ENCODE measurements at places on chromosomes 16 and 17.
A peak's percentile ranks its signal among the peaks of the same experiment; 100 is the strongest.

- DNase-seq = peak; percentile 62
Measured at GRCh38 chr17:18246880-18247612, 11.5 kb downstream of the FLII start.

DNA sequence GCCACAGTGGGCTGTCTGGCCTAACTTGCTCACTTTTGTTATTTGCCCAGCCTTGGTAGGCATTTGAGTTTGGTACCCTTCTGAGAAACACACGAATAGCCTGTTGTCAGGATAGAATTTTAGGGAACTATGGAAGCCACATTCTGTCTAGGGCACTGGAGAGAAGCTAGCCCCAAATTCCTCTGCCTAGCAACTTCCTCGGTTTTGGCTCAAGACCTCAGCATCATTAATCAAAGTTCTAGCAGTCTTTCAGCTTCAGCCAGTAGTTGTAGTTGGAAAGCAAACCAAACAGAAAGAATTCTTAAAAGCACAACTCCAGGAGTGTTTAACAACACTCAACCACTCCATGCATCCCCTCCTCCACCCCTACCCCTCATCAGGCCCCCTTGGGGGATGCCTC is 572.1 kb upstream of the PSMD7 start:
- no peak for DNase-seq

DNA sequence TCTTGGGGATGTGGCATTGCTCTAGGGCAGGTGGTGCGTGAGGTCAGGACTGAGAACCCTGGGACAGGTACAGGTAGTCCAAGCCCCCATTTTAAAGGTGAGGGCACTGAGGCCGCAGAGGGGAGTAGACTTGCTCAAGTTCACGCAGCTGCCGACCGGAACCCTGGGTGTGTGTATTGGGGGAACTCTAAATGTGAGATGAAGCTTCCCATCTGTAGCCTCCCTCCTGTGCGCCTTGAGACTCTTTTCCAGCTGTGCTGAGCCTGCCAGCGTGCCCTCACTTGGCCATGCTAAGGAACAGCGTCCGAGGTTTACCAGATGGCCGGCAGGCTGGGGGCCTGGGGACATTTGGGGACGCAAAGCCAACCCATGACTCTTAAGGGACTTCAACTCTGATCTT is 79.0 kb upstream of the CDC42EP4 start:
- DNase-seq = no peak

DNA sequence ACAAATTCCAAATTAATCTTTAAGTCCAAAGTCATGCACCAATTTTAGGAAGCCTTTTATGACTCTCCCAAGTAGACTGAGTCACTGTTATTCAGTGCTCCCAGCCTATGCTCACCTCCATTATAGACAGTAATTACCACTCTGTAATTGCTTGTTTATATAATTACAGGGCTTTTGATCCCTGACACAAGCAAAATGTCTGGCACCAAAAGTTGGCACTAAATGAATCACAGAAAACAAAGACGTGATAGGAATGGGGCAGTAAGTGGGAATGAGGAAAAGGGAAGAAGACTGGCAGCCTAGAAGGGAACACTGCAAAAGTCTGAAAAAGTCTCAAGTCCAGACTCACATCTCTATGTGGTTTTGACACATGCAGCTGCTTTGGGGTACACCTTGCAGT is 94.1 kb downstream of the SLC39A11 start:
- DNase-seq = no peak

GRCh38 chr17:63476854-63477479 is at the start of gene ACE:
TSS of gene ACE (plus strand) at chr17:63477061. CDS start at chr17:63477095, 34 bp downstream.
- peak; percentile 62 for DNase-seq

GRCh38 chr17:1785930-1786329 is 24.1 kb downstream of the SERPINF1 start:
- DNase-seq = no peak

DNA sequence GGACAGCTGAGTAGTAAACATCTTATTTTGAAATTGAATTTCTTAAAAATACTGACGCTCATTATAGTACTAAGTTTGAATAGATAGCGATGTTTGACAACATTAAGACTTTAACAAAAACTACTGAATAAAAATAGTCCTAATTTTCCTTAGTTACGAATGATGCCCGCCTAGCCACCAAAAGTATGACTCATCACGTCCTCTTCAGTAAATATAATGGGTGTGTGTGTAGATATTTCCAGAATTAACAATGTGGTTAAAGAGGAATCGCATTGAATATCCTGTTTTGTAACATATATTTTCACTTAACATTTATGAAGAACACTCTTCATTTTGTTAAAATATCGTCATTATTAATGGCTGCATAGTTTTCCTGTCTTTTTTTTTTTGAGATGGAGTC is 187.6 kb downstream of the MYO1D start:
- no peak for DNase-seq

DNA sequence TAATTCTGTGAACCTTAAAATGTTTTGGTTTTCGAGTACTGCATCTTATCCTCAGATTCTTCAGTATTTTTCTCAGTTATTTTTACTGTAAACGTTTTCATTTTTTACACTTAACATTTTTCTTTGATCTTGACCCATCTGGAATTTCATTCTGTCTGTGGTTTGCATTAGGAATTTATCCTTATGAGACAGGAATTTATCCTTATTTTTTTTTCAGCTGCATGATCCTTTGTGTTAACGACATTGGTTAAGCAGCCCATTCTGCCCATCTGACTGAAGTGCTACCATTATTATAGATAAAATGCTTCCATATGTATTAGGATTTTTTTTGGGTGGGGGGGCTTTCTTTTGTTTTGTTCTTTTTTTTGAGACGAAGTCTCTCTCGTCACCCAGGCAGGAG is 41.0 kb downstream of the SNX29 start:
- DNase-seq = peak; percentile 71

DNA sequence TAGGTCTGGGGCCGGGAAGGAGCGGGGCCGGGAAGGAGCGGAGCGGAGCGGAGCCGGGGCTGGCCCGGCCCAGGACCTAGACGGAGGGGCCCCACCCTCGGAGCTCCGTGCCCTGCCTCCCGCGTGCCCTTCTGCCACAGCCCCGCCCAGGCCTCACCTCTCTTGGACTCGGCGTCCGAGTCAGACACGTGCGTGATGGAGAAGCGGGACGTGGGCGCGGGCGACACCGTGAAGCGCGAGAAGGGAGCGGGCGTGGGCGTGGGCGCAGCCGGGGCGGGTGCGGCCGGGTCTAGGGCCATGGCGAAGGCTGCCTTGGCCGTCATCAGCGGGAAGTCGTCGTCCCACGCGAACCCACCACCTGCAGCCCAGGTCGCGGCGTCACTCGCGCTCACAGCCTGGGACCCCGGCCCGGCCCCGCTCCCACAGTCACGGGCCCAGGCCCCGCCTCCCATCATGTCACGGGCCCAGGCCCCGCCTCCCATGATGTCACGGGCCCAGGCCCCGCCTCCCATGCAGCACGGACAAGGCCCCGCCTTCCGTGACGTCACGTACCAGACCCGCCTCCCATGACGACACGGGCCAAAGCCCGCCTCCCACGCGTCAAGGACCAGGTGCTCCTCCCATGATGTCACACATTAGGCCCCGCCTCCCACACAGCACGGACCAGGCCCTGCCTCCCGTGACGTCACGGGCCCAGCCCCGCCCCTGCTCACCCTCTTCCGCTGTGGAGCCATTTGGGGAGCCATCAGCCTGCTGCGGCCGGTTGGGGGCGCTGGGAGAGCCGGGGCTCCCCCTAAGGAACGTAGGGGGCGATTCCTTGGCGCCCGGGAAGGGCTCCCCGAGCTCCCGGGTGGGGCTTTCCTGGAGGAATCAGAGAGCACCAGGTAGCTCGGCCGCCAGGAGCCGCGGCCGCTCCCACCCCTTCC is 45.8 kb upstream of the PVALEF start:
- DNase-seq = peak; percentile 96

DNA sequence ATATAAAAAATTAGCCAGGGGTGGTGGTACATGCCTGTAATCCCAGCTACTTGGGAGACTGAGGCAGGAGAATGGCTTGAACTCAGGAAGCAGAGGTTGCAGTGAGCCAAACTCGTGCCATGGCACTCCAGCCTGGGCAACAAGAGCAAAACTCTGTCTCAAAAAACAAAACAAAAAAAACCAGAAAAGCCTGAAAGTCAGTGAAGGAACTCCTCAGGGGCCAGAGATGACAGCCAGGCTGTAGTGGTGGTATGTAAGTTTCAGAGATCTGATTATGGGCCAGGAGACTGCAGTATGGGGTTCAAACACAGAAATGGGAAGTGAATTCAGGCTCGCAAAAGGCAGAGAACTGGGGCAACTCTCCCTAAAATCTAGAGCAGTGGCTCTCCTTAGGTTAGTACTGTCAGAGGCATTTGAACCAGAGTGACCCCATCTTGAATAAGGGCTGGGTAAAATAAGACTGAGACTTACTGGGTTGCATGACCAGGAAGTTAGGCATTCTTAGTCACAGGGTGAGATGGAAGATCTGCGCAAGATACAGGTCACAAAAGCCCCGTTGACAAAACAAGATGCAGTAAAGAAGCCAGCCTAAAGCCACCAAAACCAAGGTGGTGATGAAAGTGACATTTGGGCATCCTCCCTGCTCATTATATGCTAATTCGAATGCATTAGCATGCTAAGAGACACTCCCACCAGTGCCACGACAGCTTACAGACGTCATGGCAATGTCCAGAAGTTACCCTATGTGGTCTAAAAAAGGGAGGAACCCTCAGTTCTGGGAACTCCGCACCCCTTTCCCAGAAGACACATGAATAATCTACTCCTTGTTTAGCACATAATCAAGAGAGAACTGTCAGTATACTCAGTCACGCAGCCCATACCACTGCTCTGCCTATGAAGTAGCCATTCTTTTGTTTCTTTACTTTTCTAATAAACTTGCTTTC is 120.2 kb upstream of the XYLT1 start:
- peak; percentile 23 for DNase-seq

GRCh38 chr16:88532434-88533241 is 37.6 kb upstream of the ZC3H18 start:
- DNase-seq = no peak

- no peak for DNase-seq
Measured at GRCh38 chr16:5005916-5006315, 27.8 kb downstream of the NAGPA start.

DNA sequence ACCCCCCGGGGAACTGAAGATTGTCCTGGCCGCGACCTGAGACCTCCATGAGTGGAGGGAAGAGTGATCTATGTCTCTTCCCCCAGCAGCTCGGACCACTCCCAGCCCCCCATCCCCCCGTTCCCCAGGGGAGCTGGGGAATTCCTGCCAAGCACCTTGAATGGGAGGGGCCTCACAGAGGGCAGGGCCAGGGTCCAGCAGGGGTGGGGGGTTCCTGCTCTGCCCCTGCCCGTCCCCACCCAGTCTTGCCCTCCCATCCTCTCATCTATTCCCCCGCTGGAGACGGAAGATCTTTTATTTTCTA is 9.4 kb downstream of the TUFM start:
- no peak for DNase-seq

DNA sequence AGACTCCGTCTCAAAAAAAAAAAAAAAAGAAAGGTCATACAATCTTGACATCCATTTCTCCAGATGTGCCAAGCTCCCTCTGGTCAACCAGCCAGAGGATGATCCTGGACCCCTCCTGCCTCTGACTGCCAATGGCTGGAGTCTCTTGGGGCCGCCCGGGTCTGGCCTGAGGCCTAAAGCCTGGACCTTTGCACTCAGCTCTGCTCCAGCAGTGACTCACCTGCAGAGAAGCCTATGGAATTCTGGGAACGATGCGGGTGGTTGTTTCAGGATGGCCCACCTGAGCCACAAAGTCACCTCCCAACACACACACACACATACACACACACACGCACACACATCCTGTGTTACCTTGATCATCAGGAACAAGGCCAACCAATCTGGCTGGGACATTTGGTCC is 64.0 kb upstream of the DNAH17 start:
- no peak for DNase-seq

GRCh38 chr16:4097826-4098240 is 18.4 kb downstream of the ADCY9 start:
- no peak for DNase-seq

GRCh38 chr17:2171702-2172076 is 116.8 kb downstream of the HIC1 start:
- DNase-seq = no peak

DNA sequence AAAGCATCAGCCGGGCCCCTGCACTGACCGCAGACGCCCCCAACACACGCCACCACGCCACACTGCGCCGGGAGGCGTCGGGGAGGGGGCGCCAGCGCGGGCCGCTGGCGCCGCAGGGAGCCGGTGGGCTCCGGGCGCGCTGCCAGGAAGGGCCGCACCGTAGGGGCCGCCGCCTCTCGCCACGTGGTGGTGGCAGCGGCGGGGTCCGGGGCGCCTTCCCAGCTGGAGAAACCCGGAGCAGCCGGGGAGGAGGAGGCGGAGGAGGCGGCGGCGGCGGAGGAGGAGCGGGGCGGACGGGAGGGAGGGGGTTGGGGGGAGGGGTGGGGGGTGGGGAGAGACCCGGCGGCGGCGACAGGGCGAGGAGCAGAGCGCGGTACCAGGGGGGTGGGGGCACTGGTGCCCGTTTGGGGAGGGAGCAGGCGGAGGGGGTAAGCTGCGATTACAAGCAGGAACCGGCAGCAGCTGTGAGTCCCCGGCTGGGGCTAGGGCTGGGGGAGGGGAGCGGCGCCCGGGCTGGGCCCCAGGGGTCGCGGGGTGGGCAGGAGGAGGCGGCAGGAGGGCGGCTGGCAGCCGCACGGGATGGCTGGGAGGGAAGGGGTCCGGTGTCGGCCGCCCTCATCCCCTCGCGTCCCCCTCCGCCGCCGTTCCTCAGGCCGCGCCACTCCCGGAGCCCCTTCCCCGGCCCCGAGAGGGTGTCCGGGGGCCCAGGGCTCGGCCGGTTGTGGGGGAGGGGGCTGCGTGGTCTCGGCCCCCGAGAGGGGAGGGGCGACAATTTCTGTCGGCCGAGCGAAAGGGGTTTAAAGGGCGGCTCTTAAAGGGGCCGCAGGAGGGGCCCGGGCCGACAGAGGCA is at the start of gene TBKBP1:
TBKBP1 (plus strand) TSS at position 431 of the 850 bp plus-strand sequence. CDS start 1,952 bp downstream, outside the sequence.
- peak; percentile 69 for DNase-seq

DNA sequence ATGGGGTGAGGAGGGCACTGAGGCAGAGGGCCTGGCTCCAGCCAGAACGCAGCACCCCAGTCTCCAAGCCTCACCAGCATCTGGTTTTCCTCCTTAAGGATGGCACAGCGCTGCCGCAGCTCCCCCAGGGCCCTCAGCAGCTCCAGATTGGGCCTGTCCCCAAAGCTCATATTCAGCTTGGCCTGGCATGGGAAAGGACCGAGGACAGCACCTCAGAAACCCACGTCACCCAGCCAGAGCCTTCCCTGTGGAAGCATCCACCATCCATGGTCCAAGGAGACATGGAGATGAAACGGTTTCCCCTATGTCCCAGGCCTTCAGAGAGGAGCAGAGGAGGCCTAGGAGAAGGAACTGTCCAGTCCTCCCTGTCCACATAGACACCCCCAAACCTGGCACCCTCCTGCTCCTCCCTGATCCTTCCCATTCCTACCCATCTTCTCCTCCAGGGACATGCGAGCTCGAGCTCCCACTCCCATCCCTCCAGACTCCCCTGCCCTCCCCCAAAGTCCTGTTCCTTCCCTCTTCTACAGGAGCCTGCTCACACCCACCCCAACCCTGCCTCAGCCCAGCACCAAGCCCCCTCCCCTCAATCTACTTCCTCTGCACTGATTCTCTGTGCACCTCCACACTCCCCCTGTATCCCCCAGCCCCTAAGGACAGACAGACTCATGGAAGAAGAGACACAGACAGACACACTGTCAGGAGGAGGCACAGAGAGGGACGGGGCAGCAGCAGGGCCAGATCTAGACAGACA is 1.8 kb downstream of the TSPOAP1 start:
- DNase-seq = no peak

GRCh38 chr17:64442541-64442971 is 6.4 kb upstream of the MILR1 start:
- DNase-seq = no peak

GRCh38 chr17:34823023-34823422 is 138.2 kb downstream of the CCT6B start:
- DNase-seq = no peak

- no peak for DNase-seq
Measured at GRCh38 chr17:47982645-47983390, 11.9 kb downstream of the CDK5RAP3 start.

- no peak for DNase-seq
Measured at GRCh38 chr16:11418506-11418905, 73.2 kb downstream of the RMI2 start.
